ENCODE measurements at places on chromosomes 11 and 22.

GRCh38 chr11:19220903-19221724 is 19.3 kb upstream of the CSRP3 start:
- DNase-seq, result no peak

GRCh38 chr11:104725796-104726408 is 172.4 kb downstream of the CASP12 start:
- no peak for DNase-seq

- DNase-seq, result no peak
Observed at GRCh38 chr11:123580137-123580536, 74.3 kb downstream of the SCN3B start.

- DNase-seq, result no peak
Observed at GRCh38 chr11:101255036-101255435, 125.4 kb upstream of the PGR start.
